CD4-positive, alpha-beta T cell treated with Interleukin-17A for 1 hour (primary cell): ENCODE measurements at places on chromosomes 16 and 17.

GRCh38 chr16:89805136-89805905 lies 11.1 kb downstream of the FANCA start:
- DNase-seq: no peak

GRCh38 chr16:11340710-11341109 lies 4.5 kb upstream of the RMI2 start:
- DNase-seq: no peak

DNA sequence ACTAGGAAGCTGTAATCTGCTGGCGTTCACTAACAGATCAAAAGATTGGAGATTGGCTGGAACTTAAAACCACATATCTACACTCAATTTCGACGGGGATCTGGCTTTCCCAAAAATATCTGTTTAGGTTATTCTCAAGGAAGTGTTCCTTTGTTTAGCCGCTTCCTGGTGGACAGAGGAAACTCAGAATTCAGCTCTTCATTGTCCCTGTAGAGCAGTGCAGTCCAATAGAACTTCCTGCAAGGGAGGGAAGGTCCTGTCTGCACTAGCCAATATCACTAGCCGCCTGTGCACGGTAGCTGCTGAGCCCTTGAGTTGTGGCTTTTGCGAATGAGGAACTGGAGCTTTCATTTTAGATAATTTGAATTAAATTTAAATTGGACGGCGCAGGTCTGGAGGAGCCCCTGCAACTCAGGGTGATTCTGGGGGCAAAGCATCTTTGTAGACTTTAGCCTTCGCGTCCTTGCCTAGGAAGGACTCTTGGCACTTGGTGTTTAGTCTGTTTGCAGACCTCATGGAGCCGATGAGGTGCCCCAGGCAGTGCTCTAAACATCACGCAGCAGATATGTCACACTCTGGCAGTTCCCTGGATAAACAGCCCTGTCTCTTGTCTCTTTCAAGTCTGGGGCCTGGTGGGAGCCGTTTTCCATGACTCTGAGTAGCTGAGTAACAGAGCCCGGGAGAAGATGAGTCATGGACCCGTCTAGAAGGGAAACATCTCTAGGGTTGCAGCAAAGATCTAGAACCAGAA lies 122.2 kb downstream of the CCDC182 start:
- no peak for DNase-seq

DNA sequence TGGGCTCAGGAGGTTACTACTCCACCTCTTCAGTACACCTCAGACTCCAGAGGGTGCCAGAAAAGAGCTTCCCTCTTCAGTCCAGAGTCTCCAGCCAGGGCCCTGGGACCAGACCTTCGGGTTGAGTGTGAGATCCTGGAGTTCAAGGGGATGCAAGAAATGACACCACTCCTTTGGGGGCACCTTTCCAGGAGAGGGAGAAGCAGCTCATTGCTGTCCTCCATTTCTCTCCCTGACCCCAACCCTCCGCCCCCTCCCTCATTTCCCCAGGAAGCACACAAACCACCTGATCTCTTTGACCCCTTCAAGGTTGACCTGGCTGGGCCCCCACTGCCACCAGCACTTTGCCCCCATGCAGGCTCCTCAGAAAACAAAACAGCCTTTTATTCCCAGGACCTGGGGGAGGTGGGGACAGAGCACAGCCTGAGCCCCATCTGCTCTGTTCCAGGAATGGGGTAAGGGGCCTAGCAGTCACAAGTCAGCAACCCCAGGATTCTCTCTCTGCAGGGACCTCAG lies 21.4 kb downstream of the CDH5 start:
- DNase-seq: no peak

DNA sequence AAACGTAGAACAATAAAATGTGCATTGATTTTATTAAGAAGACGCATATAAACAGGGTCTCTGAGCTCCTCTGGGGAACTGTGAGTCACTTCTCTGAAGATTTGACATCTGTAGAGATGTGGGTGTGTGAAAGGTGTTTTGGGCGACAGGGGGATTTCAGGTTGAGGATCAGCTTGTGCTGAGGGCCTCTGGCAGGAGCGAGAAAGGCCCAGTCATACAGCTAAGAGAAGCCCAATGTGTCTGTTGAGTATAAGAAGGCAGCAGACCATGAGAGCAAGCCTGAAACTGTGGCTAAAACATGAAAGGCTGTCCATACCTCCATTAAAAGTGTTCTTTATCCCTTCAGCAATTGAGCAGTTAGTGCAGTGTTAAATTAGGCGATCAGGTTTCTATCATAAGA lies 406.5 kb upstream of the MON1B start:
- no peak for DNase-seq

GRCh38 chr16:46947900-46948547 lies 25.4 kb downstream of the DNAJA2 start:
- peak; percentile 64 for DNase-seq

DNA sequence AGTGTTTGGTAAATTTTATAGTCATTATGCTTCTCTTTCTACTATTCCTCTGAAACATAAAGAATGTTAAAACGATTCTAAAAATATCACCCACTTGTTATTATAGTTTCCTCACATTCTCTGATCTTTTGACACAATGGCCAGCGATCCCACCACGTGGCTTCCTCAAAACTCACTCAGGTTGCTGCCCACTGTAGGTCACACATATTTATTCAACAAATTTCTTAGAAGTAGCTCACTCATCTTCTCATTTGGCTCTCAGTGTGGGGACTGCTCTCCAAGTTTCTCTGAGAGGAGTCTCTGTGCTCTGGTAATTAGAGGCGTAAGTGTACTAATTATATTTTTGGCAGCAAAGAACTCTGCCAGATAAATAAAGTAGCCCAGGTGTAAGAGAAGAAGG lies 465.4 kb downstream of the CDH11 start:
- DNase-seq: no peak

GRCh38 chr17:27535178-27535928 lies 79.1 kb downstream of the KSR1 start:
- DNase-seq: no peak

GRCh38 chr17:5978496-5978895 lies 91.7 kb upstream of the WSCD1 start:
- DNase-seq: no peak

DNA sequence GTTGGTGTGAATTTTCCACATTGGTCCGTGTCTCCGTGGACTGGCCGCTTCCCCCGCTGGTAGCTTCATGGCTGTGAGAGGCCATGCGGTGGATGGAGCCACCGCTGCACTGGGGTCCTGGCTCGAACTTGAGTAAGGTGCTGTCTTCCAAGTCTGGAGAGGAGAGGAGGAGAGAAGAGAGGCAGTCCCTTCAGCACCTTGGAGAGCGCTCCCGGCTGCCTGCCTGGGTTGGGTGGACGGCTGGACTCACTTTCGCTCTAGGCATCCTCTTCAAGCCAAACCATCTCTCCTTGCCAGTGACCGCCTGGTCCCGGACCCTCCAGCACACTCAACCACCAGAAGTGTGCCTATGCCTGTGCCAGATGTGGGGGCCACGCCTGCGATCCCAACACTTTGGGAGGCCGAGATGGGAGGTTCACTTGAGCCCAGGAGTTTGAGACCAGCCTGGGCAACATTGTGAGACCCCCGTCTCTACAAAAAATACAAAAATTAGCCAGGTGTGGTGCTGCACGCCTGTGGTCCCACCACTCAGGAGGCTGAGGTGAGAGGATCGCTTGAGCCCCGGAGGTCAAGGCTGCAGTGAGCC lies 6.2 kb downstream of the JPH3 start:
- peak; percentile 18 for DNase-seq

DNA sequence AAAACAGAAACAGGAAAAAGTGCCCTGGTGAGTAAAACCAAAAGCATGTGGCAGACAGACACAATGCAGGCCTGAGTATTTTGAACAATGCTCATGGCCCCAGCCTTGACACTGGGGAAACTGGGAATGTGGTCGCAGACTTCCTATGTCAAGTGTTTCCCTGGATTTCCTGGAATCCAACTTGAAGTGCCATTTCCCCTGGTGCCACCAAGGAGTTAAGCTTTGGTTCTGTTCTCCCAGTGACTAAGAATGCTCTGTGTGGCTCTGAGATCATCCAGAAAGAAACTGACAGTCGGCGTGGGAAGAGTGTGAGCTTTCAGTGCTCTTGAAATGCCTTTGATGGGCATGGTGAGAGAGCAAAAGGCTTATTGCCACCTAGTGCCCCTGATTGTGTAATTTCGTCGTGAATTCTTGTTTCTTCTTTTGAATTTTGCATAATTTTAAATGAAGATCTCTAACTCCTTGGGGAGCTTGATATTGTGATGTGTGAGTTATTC lies 96.0 kb downstream of the YPEL2 start:
- DNase-seq: peak; percentile 9

DNA sequence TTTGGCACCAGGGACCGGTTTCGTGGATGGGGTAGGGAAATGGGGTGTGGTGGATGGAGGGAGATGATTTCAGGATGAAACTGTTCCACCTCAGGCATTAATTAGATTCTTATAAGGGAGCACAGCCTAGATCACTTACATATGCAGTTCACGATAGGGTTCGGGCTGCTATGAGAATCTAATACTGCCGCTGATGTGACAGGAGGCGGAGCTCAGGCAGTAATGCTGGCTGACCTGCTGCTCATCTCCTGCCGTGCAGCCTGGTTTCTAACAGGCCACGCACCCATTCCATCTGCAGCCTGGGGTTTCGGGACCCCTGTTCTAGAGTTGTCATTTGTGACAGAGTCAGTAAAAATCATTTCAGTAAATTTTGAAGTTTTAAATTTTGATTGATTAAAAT lies 99.7 kb downstream of the CHD9 start:
- DNase-seq: no peak

DNA sequence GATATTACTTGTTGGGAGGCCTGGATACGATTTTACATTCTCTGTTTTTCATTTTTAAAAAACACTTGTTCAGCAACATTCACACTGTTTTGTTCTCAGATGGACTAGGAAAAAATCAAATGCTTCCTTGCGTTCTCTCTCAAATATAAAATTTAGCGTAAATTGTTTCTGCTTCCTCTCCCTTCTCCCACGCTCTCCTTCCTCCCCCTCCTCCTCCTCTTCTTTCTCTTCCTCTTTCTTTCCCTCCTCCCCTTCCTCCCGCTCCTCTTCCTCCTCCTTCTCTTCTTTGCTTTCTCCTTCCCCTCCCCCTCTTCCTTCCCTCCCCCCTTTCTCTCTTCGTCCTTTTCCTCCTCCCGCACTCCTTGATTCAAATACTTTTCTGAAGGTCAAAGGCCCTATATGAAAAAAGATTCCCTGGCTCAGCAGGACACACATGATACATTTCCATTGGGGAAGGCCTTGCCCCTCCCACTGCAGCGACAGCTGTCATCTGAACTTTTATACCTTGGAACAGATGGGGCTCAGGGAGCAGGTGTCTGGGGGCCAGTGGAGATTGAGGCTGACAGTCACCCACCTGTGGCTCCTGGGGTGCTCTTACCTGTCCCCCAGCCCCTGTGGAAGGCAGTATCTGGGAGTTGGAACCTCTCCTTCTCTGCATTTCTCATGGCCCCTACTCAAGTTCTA lies 99.4 kb upstream of the SDK2 start:
- DNase-seq: no peak

DNA sequence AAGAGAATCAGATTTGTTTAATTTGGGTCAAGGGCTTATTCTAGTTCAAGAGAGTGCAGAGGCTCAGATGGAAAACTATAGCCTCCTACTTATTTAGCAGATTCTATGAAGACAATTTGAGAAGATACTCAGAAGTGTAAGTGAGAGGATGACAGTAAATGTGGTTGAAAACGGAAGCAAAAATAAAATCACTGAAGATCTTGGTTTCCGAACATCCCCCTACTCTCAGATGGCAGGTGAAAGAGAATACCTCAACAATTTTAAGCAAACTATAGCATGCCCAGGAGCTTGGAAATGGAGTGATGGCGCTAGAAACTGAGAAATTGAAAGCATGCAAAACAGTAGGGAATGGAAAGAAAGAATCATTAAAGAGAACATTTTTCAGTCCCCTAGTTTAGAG lies 705.5 kb upstream of the CDH8 start:
- no peak for DNase-seq

DNA sequence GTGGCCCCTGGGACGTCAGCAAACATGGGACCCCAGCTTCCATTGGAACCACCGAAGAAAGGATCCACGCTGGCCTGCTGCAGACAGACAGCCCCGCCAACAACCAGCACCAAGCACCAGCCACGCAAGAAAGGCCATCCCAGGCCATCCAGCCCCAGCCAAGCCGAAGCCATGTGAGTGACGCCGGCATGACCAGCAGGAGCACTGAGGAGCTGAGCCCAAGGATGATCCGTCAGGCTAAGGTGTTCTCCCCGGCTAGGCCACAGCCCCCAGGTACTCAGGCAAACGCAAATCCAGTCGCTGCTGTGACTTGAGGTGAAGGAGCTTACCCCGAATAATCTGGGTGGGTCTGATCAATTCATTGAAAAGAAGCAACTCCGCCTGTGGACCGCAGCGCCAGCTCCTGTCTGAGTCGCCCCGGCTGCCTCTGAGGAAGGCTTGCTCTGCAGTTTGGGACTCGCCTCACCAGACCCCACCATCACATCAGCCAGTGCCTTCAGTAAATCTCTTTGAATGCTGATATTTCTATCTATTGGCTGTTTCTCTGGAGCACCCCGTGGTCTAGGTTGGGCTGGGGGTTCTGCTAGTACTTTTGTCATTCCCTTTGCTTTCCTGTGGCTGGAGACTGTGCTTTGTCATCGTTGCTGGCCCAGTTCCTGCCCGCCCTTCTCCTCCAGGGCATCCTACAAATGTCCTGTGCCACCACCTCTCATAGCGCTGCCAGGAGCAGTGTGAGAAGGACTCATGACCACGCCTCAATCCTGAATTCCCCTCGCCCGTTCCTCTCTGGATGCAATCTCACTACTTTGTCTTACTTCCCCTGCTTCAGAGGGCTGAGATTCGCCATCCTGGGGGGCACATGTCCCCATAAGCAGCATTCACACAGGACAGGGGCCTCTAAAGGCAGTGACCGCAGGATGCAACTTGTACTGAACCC lies 8.1 kb upstream of the CBX2 start:
- DNase-seq: no peak

- DNase-seq: no peak
Measured at GRCh38 chr17:19487024-19487600, 46.5 kb upstream of the SLC47A1 start.

DNA sequence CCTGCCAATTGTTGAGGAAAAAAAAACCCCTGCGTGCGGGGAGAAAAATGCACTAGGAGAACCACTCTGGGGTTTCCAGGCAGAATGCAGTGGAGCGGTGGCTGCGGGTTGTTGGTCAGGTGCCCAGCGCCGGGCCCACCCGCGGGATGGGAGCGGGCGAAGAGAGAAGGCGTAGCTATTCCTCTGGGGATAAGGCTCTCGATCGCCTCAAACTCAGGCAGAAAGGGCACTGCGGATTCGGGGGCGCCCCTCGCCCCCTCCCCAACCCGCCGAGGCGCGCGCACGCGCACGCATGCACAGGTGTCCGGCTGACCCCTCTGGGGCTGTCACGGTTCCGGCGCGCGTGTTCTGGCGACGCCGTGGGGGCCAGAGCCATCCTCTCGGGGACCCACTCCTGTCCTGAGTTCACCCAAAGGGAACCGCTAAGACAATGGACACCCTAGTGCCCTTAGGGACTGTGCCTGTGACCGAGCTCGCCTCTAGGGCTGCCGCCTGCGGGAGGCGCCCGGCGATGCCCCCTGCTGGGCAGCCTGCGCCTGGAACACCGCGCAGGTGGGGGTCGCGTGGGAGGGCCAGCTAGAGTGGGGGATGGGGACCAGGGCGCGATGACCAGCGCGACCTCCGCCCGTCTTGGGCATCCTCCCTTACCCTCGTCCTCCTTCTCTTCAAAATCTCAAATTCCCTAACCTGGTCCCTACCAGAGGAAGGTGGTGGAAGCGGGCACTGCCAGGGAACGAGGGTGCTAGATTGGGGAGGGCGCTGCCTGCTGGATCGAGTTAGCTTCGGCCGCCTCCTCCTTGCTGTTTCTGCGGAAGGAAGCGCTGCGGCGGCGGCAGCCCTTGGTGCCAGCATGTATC lies 14.4 kb upstream of the CBX8 start:
- DNase-seq: peak; percentile 47
